ENCODE measurements at places on chromosomes 16 and 17.

DNA sequence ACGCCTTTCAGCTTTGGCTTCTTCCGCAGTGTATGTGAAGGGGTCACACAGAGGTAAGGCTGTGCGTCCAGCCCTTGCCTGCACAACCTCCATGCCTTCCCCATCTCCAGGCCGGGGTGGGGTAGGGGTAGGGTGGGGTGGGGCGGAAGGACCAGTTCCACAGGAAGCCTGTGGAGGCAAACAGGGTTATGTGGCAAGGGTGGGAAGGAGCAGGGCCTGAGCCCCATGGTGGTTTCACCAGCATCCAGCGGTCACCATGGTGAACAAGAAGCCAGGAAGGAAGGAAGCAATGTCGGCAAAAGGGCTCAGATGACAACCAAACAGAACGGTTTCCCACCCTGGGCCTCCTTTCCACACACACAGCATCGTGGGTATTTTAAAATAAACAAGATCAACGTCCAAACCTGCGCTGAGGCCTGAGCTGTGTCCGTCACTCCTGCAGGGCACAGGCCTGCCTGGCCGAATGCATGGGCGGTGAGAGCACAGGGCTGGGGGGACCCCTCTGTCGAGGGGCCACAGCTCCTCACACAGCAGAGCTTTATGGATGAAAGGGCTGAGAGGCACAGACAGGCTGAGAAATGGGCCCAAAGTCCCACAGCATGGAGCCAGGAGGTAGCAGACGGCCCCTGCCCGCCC, 80.5 kb downstream of the ZNF778 start:
- no peak for DNase-seq

GRCh38 chr16:11036040-11036439, 91.7 kb downstream of the CLEC16A start:
- DNase-seq = no peak

DNA sequence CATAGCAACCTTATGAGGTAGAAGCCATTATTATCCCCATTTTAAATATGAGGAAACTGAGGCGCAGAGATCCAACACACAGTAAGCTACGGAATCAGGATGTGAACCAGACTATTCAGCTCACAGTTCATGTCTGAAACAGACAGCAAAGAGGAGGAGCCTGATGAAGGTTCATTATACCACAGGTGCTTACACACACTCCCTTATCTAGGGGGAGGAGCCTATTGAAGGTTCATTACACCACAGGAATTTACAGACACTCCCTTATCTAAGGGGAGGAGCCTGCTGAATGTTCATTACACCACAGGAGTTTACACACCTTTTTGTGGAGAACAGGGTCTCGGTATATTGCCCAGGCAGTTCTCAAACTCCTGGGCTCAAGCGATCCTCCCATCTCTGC, 21.9 kb downstream of the C16orf95 start:
- no peak for DNase-seq

GRCh38 chr17:6704470-6705052, 8.6 kb downstream of the SLC13A5 start:
- no peak for DNase-seq

DNA sequence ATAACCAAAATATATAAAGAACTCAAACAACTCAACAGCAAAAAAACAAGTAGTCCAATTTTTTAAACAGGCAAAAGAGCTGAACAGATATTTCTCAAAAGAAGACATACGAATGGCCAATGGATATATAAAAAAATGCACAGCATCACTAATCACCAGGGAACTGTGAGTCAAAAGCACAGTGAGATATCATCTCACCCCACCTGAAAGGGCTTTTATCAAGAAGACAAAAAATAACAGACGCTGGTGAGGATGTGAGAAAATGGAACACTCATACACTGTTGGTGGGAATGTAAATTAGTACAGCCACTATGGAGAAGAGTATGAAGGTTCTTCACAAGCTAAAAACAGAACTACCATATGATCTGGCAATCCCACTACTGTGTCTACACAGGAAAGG, 7.4 kb downstream of the XYLT1 start:
- DNase-seq = no peak

- no peak for DNase-seq
Measured at GRCh38 chr16:19783363-19784182, 65.5 kb downstream of the IQCK start.

- DNase-seq = no peak
Measured at GRCh38 chr16:34801875-34802274, 1342.5 kb downstream of the TP53TG3F start.

DNA sequence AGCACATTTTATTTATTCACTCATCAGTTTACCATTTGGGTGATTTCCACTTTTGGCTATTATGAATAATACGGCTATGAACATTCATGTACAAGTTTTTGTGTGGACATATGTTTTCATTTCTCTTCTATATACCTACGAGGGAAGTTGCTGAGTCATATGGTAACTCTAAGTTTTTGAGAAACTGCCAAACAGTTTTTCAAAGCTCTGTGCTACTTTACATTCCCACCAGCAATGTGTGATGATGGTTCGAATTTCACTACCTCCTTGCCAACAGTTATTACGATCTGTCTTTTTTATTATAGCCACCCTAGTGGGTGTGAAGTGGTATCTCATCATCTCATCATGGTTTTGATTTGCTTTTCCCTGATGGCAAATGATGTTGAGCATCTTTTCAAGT, 63.7 kb upstream of the MRTFB start:
- DNase-seq = no peak

- DNase-seq = no peak
Measured at GRCh38 chr17:50765454-50766221, 1.7 kb downstream of the ANKRD40CL start.

GRCh38 chr17:83183145-83183948, 103.9 kb downstream of the METRNL start:
- DNase-seq = no peak

DNA sequence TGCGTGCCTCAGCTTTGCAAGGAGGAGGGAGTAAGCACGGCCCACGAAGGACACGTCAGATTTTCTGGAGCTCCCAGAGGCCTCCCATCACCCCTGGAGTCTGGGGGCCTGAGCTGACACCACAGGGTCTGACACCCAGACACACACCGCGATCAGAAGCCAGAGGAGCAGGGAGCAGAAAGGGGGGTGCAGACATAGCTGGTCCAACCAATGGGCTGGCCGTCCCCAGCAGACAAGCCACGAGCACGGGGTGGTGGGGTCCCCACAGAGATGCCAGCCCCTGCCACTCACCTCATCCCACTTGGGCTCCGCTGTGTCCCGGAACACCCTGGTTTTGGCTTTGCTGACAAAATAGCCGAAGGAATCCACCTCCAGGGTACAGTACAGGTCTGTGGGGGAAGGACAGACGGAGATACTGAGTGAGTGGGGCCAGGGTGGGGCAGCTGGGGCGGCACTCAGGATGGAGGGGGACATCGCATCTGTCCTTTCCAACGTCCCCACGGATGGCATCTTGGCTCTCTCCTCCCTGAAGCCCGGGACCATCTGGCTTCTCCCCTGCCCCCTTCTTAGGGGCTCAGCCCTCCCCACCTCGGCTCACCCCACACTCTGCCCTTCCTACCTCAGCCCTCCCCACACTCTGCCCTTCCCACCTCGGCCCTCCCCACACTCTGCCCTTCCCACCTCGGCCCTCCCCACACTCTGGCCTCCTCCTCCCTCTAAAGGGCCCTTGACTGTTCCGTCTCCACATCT, 53.5 kb downstream of the TIMM22 start:
- DNase-seq = no peak

- DNase-seq = no peak
Measured at GRCh38 chr17:78400581-78401240, 22.3 kb downstream of the PGS1 start.

GRCh38 chr17:55769625-55770000, 18.8 kb downstream of the PCTP start:
- no peak for DNase-seq

DNA sequence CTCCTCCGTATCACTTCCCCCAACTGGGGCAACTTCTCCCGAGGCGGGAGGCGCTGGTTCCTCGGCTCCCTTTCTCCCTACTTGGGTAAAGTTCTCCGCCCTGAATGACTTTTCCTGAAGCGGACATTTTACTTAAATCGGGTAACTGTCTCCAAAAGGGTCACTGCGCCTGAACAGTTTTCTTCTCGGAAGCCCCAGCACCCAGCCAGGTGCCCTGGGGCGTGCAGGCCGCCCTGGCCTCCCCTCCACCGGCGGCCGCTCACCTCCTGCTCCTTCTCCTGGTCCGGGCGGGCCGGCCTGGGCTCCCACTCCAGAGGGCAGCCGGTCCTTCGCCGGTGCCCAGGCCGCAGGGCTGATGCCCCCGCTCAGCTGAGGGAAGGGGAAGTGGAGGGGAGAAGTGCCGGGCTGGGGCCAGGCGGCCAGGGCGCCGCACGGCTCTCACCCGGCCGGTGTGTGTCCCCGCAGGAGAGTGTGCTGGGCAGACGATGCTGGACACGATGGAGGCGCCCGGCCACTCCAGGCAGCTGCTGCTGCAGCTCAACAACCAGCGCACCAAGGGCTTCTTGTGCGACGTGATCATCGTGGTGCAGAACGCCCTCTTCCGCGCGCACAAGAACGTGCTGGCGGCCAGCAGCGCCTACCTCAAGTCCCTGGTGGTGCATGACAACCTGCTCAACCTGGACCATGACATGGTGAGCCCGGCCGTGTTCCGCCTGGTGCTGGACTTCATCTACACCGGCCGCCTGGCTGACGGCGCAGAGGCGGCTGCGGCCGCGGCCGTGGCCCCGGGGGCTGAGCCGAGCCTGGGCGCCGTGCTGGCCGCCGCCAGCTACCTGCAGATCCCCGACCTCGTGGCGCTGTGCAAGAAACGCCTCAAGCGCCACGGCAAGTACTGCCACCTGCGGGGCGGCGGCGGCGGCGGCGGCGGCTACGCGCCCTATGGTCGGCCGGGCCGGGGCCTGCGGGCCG, 1.6 kb downstream of the HIC1 start:
- no peak for DNase-seq

- DNase-seq = no peak
Measured at GRCh38 chr16:58094026-58094425, 35.2 kb downstream of the CFAP20 start.

DNA sequence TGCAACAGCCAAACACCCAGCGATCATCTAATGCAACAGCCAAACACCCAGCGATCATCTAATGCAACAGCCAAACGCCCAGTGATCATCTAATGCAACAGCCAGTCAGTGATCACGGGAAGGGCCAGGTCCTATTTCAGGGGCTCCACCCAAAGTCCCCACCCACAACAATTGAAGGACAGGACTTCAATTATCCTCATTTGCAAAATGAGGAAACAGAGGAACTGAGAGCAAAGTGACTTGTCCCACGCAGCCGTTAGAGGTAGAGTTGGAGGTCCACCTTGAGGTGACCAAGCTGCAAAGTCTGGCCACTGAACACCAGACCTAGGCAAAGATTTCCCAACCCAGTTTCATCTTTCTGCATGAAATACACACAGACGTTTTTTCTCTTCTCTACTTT, 3.7 kb downstream of the ZG16B start:
- no peak for DNase-seq

GRCh38 chr16:49716339-49716934, 139.5 kb downstream of the ZNF423 start:
- DNase-seq = no peak

GRCh38 chr16:381789-382717, at the start of gene PGAP6:
Gene PGAP6 (minus strand): TSS chr16:381978. CDS start chr16:381821, 157 bp downstream.
- peak; percentile 47 for DNase-seq

- no peak for DNase-seq
Measured at GRCh38 chr17:50043290-50044148, 12.4 kb upstream of the ITGA3 start.

DNA sequence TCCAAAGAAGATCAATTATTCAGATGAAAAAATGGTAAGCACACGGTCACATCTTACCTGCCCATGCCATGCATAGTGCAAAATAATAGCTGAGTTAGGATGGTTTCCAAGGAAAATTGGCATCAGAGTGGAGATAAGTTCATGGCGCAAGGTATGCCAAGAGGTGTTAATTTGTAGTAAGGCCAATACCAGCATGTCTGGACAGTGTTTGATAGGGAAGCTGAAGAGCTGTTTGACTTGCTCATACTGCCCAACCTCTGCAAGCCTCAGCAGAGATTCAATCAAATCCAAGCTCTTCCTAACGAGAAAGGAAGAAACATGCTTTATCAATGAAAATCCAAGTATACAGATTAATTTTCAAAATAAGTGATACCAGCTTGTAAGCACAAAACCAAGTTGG, 51.0 kb downstream of the CNOT1 start:
- DNase-seq = no peak

DNA sequence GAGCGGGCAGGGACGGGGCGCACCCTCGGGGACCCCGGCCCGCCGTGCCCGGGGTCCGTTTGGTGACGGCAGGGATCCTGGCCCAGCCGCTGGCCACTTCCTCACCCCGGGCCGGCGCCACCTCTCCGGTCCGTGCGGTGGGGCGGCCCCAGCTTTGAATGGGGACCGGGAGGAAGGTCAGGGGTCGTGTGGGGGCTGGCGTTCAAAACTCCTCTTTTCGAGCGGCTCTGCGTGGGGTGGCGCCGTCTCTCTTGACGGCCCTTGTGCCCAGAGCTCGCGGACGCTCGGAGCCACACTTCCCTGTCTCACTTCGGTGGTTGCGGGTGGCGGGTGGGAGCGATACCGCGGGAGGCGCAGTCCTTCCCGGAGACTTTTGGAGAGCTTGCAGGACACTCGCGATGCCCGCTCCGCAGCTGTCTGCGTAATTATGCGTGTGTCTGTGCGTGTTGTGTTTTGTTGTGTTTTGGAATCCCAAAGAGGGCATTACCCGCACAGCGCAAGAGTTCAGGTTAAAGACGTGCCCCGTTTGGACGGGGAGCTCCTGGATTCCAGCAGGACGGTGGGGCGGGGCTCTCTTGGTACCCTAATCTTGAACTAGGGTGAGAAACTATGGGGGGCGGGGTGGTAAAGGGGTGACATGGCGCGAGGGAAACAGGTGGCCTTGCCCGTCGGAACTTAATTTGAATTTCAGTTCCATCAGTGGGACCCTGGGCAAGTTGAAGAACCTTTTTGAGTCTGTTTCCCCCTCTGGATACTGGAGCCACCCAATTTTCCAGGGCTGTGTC, 637 bp downstream of the PLCG2 start:
- no peak for DNase-seq

DNA sequence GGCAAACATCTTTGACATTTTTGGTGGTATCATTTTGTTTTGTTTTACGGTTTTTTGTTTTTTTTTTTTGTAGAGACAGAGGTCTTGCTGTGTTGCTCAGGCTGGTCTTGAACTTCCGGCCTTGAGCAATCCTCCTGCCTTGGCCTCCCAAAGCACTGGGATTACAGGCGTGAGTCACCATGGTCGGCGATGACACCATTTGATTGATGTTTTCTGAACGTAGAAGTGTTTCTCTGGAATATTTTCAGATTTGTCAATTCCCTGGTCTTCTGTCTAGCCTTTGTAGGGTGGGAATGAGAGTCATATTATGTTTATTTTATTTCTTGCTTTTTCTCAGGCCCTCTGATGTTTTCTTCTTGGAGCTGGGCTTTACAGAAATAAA, 32.2 kb upstream of the BRD7 start:
- no peak for DNase-seq

DNA sequence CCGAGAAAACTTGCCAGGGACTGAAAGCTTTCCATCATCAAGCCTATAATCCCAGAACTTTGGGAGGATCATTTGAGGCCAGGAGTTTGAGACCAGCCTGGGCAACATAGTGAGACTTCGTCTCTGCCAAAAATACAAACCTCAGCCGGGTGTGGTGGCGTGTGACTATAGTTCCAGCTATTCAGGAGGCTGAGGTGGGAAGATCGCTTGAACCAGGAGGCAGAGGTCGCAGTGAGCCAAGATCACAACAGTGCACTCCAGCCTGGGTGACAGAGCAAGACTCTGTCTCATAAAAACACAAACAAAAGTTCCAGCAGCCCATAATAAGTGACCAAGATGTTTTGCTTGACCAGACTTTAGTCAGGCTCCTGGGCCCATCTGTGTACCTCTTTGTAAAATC, 1.9 kb downstream of the MEAK7 start:
- no peak for DNase-seq
